ENCODE measurements at places on chromosomes 7 and 10.
A peak's percentile ranks its signal among the peaks of the same experiment; 100 is the strongest.

- no peak for DNase-seq
Observed at GRCh38 chr7:42456267-42456666, 219.3 kb upstream of the GLI3 start.

DNA sequence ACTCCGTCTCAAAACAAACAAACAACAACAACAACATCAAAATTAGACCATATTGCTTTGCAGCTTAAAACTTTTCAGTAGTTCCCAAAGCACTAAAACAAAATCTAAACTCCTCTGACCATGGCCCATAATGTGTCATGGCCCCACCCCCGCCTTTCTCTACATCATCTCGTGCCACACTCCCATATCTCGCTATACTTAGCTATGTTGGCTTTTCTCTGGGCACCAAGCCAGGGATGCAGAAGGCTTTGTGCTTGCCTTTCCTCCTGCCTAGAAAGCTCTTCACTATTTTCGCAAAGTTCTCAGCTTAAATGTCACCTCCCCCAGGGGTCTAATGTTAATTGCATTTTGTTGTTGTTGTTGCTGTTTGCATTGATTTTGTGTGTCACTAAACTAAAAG lies 15.1 kb upstream of the SLC16A12 start:
- no peak for DNase-seq

GRCh38 chr10:13001887-13002212 lies 337 bp upstream of the CCDC3 start:
- no peak for DNase-seq

GRCh38 chr7:155710530-155710929 lies 66.1 kb downstream of the RBM33 start:
- DNase-seq = no peak

GRCh38 chr10:84935772-84936171 lies 607.4 kb downstream of the CCSER2 start:
- DNase-seq = no peak

DNA sequence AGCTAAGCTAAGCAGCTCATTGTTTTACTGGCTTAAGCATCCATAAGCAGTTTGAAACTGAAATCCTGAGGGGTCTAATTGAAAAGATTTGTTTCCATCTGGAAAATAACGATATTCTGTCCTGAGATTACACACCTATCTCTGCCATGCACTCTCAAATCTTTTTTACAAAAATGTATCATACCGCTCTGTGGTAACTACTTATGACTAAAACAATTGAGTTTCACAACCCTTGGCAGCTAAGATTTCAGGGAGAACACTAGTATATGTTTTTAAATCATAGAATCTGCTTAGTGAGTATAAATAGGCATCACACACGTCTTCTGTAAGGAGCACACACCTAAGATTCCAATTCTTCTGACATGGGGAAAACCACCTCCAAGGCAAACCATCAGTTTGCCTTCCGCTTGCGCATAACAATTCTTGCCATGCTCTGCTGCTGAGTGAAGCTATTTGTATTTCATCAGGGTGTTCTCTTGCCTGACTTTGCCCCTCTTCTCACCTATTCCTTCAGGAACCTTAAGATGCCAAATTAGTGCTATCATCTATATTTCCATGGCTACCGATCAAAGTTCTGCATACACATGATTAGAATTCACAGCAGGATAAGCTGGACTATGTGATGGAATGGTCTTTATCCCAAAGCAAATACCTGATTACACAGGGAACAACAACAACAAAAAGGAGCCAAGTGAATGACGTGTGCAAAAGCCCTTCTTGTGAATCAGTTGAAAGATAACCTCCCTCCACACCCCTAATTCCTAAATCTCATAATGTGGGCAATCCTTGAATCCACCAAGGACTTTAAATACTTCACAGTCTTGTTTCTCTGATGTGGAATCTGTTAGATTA lies 40.9 kb downstream of the PRPF18 start:
- DNase-seq = no peak

- DNase-seq = no peak
Observed at GRCh38 chr10:14727924-14728323, 46.8 kb downstream of the FAM107B start.

GRCh38 chr10:94123258-94123995 lies 129.7 kb downstream of the PLCE1 start:
- peak; percentile 69 for DNase-seq

DNA sequence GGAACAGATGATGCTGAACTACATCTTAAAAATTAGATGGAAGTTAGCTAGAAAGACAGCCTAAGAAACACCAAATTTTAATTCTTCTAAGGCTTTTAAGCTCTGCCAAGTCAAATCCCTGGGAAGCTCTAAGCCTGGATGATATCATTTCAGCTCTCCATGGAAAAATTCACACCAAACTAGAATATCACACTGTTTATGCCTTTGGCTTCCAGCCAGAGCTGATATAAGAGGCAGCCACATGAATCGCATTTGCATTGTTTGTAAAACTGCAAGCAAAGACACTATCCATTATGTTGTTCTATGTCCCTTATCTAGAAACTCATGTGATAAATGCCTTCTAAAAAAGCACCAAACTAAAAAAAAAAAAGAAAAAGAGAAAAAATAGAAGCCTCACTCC lies 430.4 kb downstream of the GRID1 start:
- DNase-seq = no peak

- DNase-seq = no peak
Observed at GRCh38 chr10:33376976-33377657, 42.6 kb upstream of the NRP1 start.

GRCh38 chr7:67549126-67549525 lies 552.5 kb downstream of the TYW1 start:
- DNase-seq = no peak

DNA sequence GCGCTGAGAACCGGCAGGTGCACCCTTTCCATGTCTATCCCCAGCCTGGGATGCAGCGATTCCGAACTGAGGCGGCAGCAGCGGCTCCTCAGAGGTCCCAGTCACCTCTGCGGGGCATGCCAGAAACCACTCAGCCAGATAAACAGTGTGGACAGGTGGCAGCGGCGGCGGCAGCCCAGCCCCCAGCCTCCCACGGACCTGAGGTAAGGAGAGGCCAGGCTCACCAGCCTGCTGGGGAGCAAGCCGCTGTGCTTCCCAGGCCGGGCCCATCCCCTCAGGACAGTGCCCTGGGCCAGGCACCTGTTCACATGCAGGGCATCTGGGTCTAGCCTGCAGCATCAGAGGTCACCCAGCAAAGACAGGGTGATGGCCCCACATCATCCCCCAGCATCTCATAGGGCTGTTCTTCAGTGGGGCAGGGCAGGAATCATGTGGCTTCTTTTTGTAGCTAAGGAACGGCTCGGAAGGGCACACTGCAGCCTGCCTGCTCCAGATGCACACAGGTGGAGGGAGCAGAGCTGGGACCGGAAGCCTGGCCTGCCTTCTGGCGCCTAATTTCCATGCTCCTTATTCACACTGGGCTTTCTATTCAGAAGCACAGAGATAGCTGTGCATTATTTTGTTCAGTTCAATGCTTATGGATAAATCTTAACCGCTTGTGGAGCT lies 18.9 kb downstream of the BAG3 start:
- DNase-seq = no peak

- DNase-seq = no peak
Observed at GRCh38 chr7:116978006-116978405, 24.7 kb downstream of the ST7 start.

- DNase-seq = no peak
Observed at GRCh38 chr10:32084185-32084851, 28.1 kb upstream of the KIF5B start.

- no peak for DNase-seq
Observed at GRCh38 chr7:87216701-87217508, 2.6 kb downstream of the TMEM243 start.

DNA sequence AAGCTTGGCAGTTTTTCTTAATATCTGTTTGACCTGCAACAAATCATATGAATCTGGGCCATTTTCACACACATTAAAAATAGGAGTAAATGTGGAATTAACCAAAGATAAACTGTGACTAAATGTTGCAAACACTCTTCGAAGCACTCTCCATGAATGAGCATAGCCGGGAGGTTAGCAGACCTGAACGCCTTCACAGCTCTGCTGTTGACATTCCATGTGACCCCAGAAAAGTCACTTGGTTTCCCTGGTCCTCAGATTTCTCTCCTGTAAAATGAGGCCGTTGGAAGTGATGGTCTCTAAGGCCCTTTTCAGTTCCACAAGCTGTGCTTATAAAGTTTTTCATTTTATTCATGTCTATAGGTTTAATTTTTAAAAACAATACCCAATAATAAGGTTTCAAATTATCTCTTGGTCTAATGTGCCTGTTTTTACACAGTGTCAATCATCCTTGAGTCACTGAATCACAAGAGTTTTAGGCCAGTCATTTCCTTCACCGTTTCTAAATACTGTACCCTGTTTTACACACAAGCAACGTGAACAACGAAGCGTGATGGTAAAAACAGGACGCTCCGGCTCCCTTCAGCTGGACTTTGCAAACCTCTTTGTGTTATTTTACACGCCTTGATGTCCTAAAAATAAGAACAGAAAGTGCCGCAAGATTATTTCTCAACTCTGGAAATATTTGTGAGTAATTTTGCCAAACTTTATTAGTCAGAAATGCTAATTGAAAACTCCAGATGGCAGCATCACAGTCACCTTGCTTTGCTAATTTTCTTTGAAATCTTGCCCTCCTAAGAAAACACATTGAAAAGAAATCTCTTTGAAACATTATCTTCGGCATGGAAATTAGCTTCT lies 38.6 kb upstream of the MET start:
- DNase-seq = no peak

DNA sequence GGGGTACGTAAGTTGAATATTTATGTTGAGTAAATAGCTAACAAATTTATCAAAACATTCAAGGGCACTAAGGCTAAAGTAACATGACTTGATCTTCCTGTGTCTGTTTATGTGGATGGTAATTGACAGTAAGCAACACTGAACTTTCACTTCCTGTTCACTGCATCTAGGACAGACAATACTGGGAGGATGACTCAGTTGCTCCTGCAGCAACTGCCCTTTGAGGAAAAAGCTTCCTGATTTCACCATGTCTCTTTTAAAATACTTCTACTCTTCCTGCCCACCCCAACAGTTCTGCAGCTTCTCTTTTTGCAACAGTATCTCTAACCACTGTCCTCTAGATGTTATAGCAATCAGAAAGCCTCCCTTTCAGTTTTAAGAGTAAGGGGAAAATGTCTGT lies 76.6 kb upstream of the HGF start:
- DNase-seq = no peak

GRCh38 chr7:140927351-140927750 lies 2.6 kb upstream of the BRAF start:
- DNase-seq = no peak

DNA sequence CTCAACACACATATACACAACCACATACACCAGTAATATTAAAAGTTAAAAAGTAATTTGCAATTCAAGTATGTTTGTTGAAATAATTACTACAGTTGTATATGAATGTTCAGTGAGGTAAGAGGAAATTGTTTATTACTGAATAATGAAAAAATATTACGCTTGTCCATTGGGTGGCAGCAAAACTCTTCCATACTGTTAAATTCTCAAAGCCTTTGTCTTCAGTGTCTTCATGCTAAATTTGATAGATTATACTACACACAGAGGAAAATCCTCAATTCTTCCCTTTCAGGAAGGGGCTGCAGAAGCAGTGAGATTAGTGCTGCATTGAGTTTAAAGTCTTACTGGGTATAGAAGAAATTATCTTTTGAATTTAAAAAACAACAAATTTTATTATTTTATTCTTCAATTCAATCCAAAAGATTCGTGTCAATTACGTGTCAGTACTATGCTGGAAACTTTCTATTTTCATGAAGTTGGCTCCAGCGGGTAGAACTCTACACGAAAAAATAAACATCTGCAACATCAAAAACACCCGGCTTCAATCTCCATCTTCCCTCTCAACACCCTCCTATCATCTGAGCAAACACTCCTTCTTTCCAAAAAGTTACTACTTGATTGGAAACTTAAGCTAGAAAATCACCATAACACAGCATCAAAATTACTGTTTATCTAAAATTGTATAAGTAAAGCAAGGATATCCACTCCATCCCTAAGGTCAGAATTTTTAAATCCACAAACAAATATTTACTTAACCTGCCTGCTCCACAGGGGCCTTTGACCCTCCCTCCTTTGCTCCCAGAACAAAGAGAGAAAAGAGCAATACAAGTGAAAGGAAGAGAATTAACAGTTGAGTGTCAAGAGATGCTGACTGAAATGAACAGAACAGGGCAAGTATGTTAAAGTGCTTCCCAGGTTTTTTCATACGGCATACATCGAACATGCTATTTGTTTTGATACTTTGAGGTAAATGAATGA lies 37.0 kb upstream of the TES start:
- no peak for DNase-seq

- no peak for DNase-seq
Observed at GRCh38 chr10:63527401-63527800, 6.2 kb downstream of the REEP3 start.

DNA sequence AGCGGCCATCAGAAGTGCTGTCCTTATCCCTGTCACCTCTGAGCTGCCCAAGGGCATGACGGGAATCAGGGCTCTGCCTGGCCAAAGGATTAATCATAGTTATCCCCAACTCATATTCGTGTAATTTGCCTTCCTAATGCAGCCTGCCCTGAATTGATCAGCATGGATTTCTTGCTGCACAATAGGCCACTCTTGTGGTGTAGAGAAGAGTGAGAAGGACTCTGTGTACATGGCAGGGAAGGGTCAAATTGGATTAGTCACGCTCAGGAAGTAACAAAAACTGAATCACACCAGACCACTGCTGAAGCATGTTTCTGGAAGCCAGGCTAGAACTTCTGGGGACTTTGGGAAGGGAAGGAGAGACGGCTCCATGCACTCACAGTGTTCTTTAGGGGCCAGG lies 227.0 kb downstream of the BUB3 start:
- DNase-seq = no peak

GRCh38 chr10:57979956-57980355 lies 287.7 kb downstream of the IPMK start:
- no peak for DNase-seq

GRCh38 chr10:78778444-78779338 lies 290.1 kb upstream of the ZMIZ1 start:
- DNase-seq = no peak

DNA sequence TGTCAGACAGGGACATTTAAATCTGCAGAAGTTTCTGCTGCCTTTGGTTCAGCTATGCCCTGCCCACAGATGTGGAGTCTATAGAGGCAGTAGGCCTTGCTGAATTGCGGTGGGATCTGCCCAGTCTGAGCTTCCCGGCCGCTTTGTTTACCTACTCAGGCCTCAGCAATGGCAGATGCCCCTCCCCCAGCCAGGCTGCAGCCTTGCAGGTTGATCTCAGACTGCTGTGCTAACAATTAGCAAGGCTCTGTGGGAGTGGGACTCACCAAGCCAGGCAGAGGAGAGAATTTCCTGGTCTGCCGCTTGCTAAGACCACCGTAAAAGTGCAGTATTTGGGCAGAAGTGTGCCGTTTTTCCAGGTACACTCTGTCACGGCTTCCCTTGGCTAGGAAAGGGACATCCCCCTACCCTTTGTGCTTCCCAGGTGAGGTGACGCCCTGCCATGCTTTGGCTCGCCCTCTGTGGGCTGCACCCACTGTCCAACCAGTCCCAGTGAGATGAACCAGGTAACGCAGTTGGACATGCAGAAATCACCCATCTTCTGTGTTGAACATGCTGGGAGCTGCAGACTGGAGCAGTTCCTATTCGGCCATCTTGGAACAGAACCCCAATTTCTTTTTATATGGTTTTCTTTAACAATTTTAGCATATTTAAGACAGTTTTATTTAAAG lies 28.4 kb upstream of the VWDE start:
- no peak for DNase-seq
